ENCODE measurements at places on chromosomes 1 and 21.

GRCh38 chr1:37317870-37318467 lies 156.4 kb upstream of the ZC3H12A start:
- peak; percentile 47 for DNase-seq

DNA sequence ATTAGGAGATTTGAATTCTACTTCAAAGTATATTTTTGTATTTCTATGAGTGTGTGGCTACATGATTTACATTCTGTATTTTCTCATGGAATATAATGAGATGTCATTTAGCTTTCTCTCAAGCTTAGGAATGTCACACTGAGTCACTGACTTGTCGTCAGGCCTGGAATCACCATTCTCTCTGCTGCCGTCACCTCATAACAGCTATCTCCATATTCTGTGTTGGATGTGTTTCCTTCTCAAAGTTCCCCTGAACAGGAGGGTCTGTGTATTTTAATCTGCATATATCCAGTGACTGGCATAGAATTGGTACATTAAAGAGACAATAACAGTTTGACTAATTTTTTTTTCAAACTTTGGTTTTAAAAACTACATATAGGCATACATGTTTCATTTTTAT lies 35.9 kb downstream of the LYPLAL1 start:
- DNase-seq, result no peak

- DNase-seq, result no peak
Observed at GRCh38 chr1:55931081-55931940, 648.1 kb downstream of the PLPP3 start.

- no peak for DNase-seq
Observed at GRCh38 chr1:3463013-3463385, 8.5 kb downstream of the ARHGEF16 start.

- peak; percentile 40 for DNase-seq
Observed at GRCh38 chr1:182910143-182910542, 42.8 kb downstream of the SHCBP1L start.

- DNase-seq, result no peak
Observed at GRCh38 chr1:173422456-173422976, 54.6 kb upstream of the PRDX6 start.

DNA sequence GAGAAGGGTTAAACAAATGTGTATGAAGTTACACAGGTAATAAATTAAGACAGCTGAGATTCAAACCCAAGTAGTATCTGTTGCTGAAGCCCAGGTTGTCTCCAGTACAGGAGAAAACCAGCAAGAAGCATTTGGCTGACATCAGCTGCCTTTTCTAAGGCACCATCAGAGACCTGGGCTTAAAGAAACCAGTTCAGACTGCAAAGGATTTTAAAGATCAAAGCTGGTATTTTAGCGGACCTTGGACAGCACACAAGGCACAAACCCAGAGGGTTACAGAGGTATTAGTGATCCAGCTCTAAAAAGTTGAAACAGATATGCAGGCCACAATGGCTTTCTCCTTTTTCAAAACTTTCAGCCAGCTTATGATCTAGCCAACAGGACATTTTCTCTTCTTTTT lies 23.4 kb downstream of the BEND5 start:
- no peak for DNase-seq

- no peak for DNase-seq
Observed at GRCh38 chr1:19239876-19240275, 11.4 kb downstream of the EMC1 start.

- DNase-seq, result no peak
Observed at GRCh38 chr1:64133036-64133435, 70.4 kb upstream of the UBE2U start.

GRCh38 chr1:205190845-205191577 lies 20.5 kb downstream of the DSTYK start:
- DNase-seq, result no peak

DNA sequence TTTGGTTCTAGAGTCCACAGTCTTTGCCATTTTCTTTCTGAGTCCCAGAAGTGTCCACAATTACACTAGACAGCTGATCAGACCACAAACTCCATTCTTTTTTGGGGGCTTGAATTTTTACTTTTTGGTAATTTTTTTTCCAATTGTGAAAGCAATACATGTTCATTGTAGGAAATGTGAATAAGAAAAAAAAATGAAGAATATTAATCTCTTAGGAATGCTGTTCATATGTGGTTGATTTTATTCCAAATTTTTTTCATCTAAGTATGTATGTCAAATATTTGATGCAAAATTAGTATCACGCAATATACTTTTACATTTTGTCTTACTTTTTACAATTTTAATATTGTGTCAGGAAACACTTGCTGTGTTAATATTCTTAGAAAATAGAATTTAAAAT lies 76.4 kb upstream of the ETS2 start:
- no peak for DNase-seq

GRCh38 chr1:61887076-61887867 lies 145.0 kb downstream of the PATJ start:
- no peak for DNase-seq

- DNase-seq, result peak; percentile 75
Observed at GRCh38 chr1:20521960-20522861, 14.3 kb upstream of the MUL1 start.

- DNase-seq, result no peak
Observed at GRCh38 chr1:204075890-204076846, 3.3 kb downstream of the SOX13 start.

GRCh38 chr1:227961651-227962466 lies 14.1 kb upstream of the WNT9A start:
- DNase-seq, result no peak

GRCh38 chr1:214228976-214229375 lies 52.0 kb upstream of the SMYD2 start:
- DNase-seq, result no peak

DNA sequence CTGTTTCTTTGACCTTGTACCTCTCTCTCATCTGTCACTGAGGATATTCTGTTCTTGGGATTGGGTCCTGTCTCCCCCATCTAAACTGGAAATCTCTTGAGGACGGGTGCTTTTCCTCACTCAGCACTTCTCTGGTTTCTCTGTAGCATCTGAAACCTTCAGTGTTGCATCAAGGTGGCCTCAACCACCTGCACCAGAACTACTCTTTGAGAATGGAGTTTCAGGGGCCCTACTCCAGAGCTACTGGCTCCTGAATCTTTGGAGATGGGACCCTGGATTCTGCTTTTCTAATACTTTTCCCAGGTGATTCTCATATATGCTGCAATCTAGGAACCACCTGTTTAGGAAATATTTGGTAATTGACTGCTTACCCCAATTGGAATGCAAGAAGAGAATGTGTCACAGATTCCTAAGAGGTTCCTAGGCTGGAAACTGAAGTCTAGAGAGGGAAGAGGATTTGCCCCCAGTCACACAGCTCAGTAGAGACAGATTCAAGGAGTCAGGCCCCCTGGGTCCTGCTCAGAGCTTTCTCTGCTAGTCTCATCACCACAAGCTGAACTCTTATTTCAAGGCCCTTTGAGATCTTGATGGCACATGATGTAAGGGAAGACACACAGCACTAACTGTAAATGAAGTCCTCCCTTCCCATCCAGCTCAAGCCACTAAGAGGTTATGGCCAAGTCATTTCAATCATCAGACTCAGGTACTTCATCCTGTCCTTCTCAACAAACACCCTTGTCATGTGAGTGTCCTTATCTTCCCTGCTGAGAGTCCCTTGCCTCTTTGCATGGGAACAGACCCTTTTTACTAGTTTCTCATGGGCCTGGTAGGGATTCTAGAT lies 48.7 kb downstream of the EIF2D start:
- no peak for DNase-seq

GRCh38 chr1:6984986-6985385 lies 199.7 kb downstream of the CAMTA1 start:
- no peak for DNase-seq

DNA sequence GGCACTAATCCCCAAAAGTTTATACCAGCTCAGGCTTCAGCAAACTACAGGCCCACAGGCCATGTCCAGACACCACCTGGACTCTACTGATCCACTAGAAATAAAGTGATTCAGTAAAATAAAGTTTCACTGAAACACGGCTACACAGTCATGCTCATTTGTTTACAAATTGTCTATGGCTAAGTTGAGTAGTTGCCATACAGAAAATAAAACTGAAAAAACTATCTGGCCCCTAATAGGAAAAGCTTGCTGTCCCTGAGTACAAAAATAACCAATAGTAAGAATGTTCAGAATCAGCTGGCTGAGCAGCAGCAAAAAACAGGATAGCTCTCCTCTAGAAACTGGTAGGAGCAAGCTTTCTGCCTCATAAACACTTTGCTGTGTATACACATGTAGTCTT lies 221.5 kb downstream of the RERE start:
- DNase-seq, result no peak

- DNase-seq, result no peak
Observed at GRCh38 chr1:33918368-33918767, 54.5 kb downstream of the HMGB4 start.

DNA sequence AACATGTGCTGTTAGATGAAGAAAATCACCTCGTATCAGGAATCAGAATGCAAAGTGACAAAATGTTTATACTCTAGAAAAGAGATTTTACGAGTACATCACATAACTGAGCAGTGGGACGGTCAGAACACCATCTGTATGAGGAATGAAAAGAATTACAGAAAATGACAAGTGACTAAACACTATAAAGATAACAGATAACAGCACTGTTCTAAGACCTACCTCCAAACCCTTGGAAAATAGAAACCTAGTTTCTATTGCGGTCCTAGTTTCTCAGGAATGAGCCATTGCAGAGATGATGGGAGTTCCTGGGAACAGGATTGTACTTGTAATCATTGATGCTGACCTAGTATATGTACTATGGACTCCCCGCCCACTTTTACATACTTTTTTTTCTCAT lies 839.4 kb upstream of the ADAMTS5 start:
- DNase-seq, result no peak

GRCh38 chr1:97563926-97564325 lies 356.9 kb downstream of the DPYD start:
- DNase-seq, result no peak

DNA sequence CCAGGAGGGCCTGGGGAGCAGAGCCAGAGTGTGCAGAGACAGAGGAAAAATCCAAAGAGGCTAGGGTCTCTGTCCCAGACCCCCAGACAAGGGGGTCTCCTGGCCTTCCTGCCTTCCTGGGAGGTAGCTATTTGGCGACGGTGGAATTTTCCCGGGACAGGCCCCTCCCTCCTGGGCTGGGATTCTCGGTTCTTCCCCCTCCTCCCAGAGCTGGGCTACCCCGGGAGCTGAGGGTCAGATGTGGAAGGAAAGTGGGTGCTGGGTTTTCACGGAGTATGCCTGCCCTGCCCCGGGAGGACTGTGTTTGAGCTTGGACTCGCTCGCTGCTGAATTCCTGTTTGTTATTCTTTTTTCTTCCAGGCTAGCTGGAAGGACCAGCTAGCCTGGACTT lies 759 bp downstream of the AMPD2 start:
- DNase-seq, result peak; percentile 60

GRCh38 chr1:101293461-101294051 lies 56.7 kb downstream of the S1PR1 start:
- no peak for DNase-seq

- no peak for DNase-seq
Observed at GRCh38 chr1:85398391-85399064, 66.4 kb downstream of the DDAH1 start.

DNA sequence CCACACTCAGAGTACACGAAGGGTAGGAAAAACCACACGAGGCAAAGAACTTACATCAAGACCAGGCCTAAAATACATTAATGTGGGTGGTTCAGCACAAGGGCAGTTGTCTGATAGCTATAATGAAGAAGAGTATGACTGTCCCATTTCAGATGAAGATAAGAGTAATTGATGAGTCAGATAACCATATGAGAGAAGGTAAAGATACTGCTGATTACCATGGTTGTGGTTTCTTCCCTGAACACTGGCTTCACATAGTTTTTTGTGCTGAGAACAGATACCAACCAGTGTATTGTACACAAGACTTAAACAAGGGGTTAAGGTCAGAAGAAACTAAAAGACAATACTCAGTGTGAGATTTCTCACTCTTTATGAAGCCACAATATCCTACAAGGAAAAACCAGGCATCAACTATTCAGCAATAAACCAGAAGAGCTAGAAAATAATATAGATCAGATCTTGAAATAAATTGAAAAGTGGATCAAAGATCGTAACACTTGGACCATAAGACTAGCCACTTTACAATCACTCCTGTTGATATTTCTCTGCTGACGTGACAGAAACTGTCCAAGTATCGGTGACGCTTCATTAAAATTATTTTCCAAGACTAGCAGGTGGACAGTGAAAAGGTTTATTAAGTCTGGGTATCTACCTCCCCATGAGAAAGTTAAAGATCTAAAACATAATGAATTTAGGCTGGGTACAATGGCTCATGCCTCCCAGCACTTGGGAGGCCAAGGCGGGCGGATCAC lies 28.6 kb downstream of the PUM1 start:
- DNase-seq, result no peak

GRCh38 chr1:55490547-55490946 lies 275.4 kb upstream of the USP24 start:
- DNase-seq, result no peak

DNA sequence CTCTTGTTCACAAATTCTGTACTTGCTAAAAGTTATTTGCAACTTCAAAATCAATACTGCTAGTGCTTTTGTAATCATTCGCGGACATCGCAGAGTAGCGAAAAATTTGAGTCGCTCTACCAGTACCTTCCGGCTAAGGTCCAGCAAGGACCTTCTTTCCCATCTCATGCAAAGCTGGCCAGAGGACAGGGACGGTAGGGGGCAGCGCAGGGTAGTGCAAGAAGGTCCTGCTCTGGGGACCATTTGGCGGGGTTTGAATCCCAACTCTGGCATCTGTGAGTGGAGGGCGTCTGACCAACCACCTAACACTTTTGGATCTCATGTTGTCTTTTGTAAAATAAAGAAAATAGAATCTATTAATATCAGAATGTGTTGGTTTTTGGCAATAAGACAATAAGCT lies 258.3 kb downstream of the SPATA17 start:
- peak; percentile 50 for DNase-seq

DNA sequence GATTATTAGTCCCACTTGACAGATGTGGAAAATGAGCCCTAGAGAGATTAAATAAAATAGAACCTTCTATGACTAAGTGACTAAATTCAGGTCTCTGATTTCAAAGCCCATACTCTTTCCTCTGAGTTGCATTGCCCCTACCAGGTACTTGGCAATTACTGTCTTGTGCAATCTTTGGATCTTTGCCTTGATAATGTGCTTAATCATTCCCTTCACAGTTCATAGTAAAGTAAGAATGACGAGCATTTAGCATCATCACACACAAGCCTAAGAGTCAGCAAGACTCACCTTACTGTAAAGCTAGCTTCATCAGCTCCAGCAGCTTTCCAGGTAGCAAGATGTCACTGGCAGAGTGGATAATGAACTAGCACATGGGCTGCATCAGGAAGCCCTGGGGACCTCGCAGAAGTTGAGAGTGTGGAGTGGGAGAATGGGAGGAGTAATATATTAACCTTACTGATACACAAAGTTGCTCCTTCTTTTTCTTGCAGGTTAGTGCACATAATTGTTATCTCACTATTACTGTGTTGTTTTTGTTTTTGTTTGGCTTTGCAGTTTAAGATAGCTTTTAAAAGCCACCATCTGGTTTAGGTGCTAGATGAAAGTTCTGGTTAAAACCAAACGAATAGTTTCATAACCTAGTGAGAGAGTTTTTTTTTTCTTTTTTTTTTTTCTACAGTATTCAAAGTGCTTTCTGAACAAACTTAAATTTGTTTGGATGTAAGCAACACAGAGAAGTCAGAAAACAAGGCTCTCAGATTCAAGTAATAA lies 71.8 kb downstream of the PBX1 start:
- no peak for DNase-seq

- DNase-seq, result no peak
Observed at GRCh38 chr1:202765721-202766120, 42.5 kb downstream of the KDM5B start.

GRCh38 chr21:42806509-42807140 lies 72.7 kb downstream of the WDR4 start:
- no peak for DNase-seq

GRCh38 chr1:209094384-209094783 lies 489.1 kb upstream of the CAMK1G start:
- DNase-seq, result peak; percentile 18

GRCh38 chr1:20280906-20281305 lies 9.8 kb upstream of the VWA5B1 start:
- DNase-seq, result no peak
